A549 treated with ZK216348 at 1 μM for 4 hours (cell line): ENCODE measurements at places on chromosomes 16 and 17. TPM values are rescaled to one million over a fixed set of nuclear protein-coding genes. Genes with fewer than 3 reads are reported as not detected.

Gene SPATA32
- 0.11 to 0.41 TPM (median 0.19 TPM) in 5 replicates for total RNA-seq

Gene TEX19
- total RNA-seq = 0.34 to 0.83 TPM (median 0.43 TPM) in 5 replicates

Gene GNGT2
- total RNA-seq = 0.69 to 1.5 TPM (median 0.85 TPM) in 5 replicates

Gene GIT1
- 57.3 to 90.4 TPM (median 79.2 TPM) in 5 replicates for total RNA-seq

Gene SLC16A11
- total RNA-seq = not detected in 5 replicates

Gene KRTAP2-1
- not detected in 5 replicates for total RNA-seq

Gene SLC4A1
- total RNA-seq = 0.12 TPM in 1 of 5 replicates, not detected in the others

Gene C1QTNF8
- total RNA-seq = not detected in 5 replicates

Gene OSBPL7
- 7.8 to 14.6 TPM (median 10.1 TPM) in 5 replicates for total RNA-seq

Gene CLEC3A
- not detected in 5 replicates for total RNA-seq

Gene CDH13
- not detected in 5 replicates for total RNA-seq

Gene TBC1D3B
- total RNA-seq = 1.5 to 4.3 TPM (median 3.4 TPM) in 5 replicates

Gene MRPL10
- total RNA-seq = 80.8 to 92.7 TPM (median 88.3 TPM) in 5 replicates

Gene PKMYT1
- 44.4 to 98.5 TPM (median 91.4 TPM) in 5 replicates for total RNA-seq

Gene NPIPA5
- total RNA-seq = 1.9 to 5.4 TPM (median 2.7 TPM) in 4 of 5 replicates, not detected in the other

Gene ITGAL
- 0.15 to 0.32 TPM (median 0.20 TPM) in 3 of 5 replicates, not detected in the others for total RNA-seq

Gene GNG13
- total RNA-seq = not detected in 5 replicates

Gene ADAMTS18
- total RNA-seq = 0.07 TPM in 1 of 5 replicates, not detected in the others

Gene FOXC2
- total RNA-seq = 2.7 to 4.0 TPM (median 3.8 TPM) in 5 replicates

Gene KRTAP4-5
- not detected in 5 replicates for total RNA-seq

Gene KRT13
- 0.21 to 0.28 TPM in 2 of 5 replicates, not detected in the others for total RNA-seq

Gene ACSM2B
- total RNA-seq = not detected in 5 replicates

Gene VWA3A
- 0.06 TPM in 2 of 5 replicates, not detected in the others for total RNA-seq

Gene CARD14
- 0.17 to 0.78 TPM (median 0.25 TPM) in 5 replicates for total RNA-seq

Gene KRT9
- total RNA-seq = not detected in 5 replicates

Gene VMO1
- 0.94 to 1.7 TPM (median 1.5 TPM) in 4 of 5 replicates, not detected in the other for total RNA-seq
